Skin of body (tissue), 3 donors: ENCODE measurements at places on chromosomes 1 and 21.

DNA sequence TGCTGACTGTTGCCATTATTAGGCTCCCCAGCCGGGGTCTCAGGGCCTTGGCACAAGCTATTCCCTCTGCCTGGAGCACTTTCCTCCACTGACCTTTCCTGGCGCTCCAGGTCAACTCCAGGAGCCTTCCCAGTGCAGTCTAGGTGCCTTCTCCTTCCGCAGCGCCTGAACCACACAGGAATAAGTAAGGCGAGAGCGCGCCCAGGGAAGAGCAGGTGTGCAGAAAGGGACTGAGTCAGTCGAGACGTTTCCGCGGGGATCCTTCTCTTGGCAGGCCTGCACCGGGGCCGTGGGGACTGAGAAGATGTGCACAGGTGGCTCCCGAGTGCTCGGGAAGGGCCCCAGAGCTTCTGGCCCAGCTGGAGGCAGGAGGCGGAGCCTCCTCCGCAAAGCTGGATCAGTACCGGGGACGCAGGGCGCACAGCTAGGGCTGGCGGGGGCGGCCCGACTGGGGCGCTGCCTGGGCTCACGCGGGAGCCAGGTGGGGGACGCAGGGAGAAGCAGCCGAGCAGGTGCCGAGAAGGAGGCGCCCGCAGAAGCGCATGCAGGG, 765 bp upstream of the BMP8A start:
- no peak for DNase-seq

GRCh38 chr1:150507912-150508864, at the start of gene ECM1:
ECM1 (plus strand) TSS chr1:150508109; CDS start chr1:150508210, 101 bp downstream.
- DNase-seq, result peak; percentile 31

- DNase-seq, result no peak
These were observed 10.0 kb downstream of the COL24A1 start for GRCh38 chr1:86146566-86146965.

DNA sequence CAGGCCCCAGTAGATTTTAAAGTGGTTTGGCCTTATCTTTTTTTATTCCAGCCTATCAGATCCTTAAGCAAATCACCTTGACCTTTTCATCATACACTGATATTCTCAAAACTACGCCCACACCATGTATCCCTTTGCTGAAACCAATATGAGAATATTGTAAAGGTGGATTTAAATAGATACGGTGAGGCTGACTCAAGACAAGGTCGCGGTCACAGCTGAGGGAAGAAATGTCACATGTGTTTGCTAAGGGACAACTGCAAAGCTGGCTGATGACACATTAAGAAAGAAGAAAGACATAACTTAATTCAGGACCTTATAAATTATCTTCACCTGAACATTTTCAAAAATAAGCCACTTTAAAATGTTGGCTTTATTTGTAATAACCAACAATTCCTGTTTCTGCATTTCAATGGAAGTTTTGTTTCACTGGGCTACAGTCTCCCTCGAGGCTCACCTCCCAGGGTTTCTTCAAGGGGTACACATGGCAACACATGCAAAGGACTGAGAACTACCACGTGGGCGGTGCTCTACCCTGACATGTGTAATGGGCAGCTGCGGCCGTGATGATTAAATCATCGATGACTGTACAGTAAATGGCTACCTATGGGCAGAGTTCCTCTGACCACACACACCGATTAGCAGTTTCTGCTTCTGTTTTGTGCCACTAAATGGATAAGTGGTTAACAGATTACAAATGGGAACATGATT, 189.5 kb downstream of the SIPA1L2 start:
- no peak for DNase-seq

DNA sequence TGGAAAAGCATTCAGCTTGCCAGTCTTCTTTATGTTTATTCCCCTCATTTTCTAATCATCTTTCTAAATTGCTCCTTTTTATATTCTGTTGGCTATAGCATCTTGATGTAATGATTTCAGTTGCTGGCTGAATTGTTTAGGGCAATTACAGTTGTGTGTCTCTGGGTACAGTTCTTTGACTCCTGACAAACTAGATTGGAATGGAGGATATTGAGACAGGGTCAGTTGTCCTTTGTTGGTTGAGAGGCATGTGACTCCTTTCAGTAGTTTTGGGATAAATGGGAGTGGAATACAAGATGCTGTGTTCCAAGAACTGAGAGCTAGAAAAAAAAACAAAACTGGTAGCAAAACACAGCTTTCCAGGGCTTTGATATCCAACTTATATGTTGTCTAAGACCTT, 1.5 kb downstream of the CENPF start:
- DNase-seq, result no peak

DNA sequence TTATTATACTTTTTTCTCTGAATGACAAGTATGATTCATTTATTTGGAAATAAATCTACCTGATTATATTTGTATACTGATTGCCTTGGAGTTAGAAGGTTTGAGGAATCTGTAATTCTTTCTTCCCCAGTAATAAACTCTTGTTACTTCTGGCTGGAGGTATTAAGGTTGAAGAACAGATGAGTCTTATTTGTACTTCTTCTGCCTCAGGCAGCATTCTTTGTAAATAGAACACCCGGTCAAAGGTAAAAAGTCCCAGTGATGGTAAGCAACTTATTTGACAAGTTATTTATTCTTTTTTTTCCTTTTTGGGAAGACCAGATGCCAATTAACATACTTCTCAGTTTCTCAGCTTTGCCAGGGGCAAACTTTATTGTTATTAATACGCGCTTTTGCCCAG, 12.9 kb downstream of the SNX27 start:
- no peak for DNase-seq

DNA sequence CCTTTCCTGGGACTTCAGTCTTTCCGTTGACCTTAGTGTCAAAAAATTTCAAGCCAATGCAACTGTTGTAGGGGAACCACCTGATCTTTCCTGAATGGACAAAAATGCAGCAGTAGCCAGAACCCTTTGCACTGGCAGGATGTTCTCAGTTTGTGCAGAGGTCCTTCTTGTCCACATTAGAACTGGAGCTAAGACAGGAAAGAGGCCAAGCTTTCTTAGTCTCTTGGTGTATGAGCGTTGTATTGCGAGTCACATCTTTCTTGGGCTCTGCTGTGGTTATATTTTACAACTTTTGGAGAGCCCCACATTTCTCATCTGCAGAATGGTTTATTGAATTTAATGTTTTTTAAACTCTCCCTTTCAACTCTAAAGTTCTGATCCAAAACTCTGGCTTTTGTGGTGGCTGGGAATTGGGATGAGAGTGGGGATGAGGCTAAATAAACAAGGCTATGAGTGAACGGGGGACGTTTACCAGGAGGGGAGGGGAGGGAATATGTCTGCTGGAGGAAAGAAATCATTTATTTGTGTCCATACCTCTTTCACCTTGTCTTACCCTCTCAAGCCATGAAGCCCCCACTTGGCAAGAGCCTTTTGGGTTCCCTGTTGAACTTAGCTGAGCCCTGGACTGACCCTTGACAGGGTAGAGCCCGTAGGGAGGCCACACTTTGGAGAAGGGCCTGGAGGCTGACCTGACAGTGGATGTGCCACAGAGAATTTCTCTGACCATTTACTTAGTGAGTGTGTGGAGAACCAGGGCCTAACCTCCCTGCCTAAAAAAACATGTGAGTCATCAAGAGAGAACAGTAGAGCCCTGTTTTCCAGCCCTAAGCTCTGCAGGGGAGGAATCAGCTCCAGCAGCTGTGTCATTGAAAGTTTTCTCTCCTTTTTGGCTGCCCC, 586 bp downstream of the CHI3L2 start:
- no peak for DNase-seq

DNA sequence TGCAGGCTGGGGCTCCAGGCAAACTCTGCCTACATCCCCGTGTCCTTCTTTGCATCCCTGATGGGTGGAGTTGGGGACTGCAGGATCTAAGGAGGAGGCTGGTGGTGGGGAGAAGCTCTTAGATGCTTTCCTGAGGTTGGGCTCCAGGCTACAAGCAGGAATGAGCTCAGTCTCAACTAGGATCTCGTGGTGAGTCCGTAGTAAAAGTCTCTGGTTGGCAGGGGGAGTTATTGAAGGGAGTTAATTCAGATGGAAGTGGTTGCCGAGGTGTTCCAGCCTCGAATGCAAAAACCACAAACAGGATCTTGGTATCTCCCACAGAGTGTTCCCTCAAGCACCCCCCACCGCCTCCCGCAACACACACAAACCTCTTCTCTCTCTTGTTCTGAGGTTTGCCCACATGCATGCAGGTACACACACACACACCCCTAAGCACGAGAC, 35.0 kb downstream of the TMCC2 start:
- DNase-seq, result no peak

GRCh38 chr21:17798796-17799195, 20.4 kb downstream of the C21orf91 start:
- DNase-seq, result no peak

GRCh38 chr21:21203822-21204339, 205.7 kb downstream of the NCAM2 start:
- DNase-seq, result no peak

- no peak for DNase-seq
These were observed 524 bp downstream of the COPA start for GRCh38 chr1:160342526-160342925.

GRCh38 chr1:161945306-161946060, 78.2 kb downstream of the OLFML2B start:
- DNase-seq, result no peak

GRCh38 chr1:11272544-11272831, 510 bp upstream of the UBIAD1 start:
- peak; percentile 50 for DNase-seq

DNA sequence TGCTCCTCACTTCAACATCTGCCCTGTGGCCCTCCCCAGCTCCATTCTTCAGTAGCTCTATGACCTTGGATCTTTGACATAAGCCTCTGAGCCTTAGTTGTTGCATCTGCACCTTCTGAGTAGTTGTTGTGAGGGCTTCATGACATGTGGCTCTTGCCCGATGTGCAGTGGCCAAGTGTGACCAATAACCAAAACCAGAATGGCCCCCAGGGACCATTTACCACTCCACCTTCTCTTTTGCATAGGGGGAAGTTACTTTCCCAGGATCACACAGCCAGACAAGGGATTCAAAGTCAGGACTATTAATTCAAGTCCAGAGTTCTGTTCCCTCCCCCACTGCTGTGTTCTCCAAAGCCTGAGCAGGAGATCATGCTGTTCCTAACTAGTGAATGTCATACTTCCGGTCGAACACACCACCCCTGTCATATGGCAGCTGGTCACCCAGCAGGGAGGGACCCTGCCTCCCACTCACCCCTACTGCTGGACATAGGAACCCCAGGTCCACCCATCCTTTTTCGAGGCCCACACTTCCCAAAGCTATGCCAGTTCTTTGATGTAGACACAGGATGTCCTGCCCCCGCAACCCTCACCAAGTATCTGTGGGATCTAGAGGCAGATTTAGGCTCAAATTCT, 4.0 kb downstream of the FGR start:
- DNase-seq, result no peak

DNA sequence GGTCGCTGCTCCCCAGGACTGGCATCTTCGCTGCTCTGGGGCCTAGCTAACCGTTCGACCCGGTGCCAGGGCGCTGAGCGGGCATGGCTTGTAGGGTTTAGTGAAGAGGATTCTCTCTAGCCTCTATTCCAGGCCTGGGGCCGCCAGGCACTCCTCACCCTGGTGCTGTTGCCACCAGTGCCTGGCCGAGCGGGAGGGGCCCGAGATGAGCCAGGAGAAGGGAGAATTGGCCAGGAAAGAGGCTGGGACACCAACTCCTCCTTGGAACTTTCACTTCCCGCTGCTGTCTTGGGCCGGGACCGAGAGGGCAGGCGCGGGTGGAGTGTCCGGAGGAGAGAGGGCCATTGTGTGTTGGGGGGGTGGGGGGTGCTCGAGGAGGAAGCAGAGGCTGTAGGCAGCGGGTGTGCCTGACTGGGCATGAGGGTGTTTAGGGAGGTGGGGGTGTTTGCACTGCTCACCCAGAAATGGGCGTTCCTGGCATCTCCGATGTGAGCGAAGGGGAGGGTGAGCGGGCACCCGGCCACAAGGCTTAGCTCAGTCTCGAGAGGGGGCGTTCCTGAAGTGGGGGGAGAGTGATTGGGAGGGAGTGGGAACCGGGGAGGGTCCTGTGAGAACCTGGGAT, 772 bp downstream of the ADAM15 start:
- DNase-seq, result peak; percentile 24

GRCh38 chr1:43979528-43980254, 681 bp downstream of the B4GALT2 start:
- peak; percentile 17 for DNase-seq

GRCh38 chr21:15195768-15196167, 131.0 kb upstream of the NRIP1 start:
- no peak for DNase-seq

- DNase-seq, result no peak
These were observed 4.4 kb upstream of the TMCO2 start for GRCh38 chr1:40243351-40243750.

DNA sequence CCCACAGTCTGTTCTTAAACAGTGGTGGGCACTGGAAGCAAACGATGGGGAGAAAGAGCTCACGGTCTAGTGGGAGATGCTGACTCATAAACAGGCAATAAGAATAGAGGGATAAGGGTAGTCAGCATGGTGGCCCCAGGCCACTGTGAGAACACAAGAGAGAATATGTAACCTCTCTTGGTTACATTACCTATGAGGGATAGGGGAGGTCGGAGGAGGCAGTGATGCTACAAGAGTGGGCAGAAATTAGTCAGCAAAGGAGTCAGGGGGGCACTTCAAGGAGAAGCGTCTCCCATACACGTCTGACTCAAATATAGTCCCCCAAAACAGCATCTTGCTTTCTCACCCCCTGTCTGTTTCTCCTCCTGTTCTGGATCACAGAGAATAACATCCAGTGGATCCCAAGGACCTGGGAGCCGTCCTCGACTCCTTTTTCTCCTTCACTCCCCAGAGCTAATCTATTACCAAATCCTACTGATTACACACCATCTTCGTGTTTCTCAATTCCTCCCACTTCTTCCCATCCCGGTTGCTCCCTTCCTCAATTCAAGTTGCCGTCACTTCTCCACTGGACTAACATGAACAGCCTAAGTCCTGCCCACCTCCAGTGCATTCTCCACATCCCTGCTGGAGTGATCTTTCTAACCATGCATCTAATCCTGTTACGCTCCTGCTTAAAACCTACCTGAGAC, 2.1 kb downstream of the SLAMF8 start:
- no peak for DNase-seq

- no peak for DNase-seq
These were observed 29.3 kb downstream of the AK2 start for GRCh38 chr1:33007190-33008050.

GRCh38 chr1:67843746-67844145, 10.5 kb upstream of the GNG12 start:
- no peak for DNase-seq

DNA sequence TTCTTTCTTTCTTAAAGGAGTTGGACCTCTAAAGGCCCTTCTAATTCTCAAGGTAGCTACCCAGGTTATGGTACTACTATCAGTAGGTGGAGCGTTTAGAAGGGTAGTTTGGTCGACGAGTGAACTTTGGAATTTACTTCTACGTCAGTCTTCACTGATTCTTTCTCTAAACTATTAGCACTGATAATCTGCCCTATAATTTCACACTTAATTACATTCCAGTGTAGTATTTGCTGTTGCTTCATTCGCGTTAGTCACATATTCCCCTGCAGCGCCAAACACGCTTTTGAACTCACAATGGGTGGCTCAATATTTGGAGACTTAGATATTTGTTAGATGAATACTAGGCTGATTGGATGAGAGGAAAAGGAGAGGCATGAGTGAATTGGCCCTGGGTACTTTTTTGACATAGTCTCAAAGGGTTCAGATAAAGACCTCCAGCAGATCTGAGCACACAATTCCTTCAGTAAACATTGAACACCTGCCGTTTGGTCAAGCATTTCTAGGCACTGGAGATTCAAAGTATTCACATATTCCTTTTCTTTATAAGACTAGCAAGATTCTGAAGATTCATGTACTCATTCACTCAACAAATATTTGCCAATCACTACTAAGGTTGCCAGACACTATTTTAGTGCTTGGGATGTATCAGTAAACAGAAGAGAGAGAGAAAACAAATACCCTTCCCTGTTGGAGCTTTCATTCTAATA, 929 bp upstream of the FOXJ3 start:
- peak; percentile 54 for DNase-seq
